ENCODE measurements at places on chromosomes 5 and 9. TPM values are rescaled to one million over a fixed set of nuclear protein-coding genes. Genes with fewer than 3 reads are reported as not detected.
A peak's percentile ranks its signal among the peaks of the same experiment; 100 is the strongest.

RLN2 gene
- total RNA-seq: not detected

PSAT1 gene
- total RNA-seq: 12.0 TPM

ENDOG gene
- total RNA-seq: 5.0 TPM

OR2V1 gene
- not detected for total RNA-seq

PCDH12 gene
- total RNA-seq: 2.2 TPM

SH3RF2 gene
- 46.9 TPM for total RNA-seq

LHX6 gene
- total RNA-seq: 0.29 TPM

NACC2 gene
- 16.1 TPM for total RNA-seq

GRCh38 chr9:72951520-72952380, 1.1 kb downstream of the ALDH1A1 start:
- peak; percentile 61 for DNase-seq

DNA sequence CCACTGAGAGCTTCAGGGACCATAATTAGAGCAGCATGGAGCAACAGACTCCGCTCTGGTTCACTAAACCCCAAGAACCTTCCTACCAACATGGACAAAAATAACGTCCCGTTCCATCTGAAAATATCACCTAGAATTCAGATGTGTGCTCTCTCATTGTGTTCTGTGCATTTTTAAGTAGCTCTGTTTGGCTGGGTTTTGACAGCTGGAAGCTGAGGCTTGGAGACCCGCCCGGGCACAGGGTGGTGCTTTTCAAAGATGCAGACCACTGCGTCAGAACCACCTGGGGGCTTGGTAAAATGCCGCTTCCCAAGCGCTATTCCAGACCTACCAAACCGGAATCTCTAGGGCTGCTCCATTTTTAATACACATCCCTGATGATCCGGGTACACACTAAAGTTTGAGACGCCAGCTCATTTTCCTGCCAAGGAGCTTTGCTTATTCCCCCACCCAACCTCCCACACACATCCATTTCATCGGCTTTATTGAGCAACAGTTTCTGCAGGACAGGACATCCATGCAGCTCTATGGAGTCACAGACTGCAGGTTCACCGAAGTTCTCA, 104.8 kb downstream of the GABBR2 start:
- DNase-seq: no peak

GRCh38 chr5:61598126-61598525, 266.1 kb downstream of the ZSWIM6 start:
- DNase-seq: no peak

DNA sequence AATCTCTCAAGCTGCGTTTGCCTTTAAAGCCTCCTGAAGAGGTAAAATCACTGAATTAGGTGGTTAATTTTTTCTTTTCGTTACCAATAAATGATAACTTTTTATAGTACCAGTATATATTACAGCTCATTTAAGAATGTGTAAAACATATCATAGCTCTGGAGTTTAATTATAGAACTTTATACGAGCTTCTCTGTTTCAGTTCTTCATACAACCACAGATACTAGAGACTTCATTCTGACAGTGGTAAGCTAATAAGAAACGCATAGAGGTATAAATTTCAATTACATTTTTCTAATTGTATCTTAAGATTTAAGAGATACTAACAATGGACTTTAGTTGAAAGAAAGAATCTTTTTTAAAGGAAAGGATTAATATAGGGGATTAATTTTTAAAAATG, 73.9 kb downstream of the PBX3 start:
- no peak for DNase-seq

GRCh38 chr5:80168388-80169028, 87.3 kb downstream of the SERINC5 start:
- no peak for DNase-seq

DNA sequence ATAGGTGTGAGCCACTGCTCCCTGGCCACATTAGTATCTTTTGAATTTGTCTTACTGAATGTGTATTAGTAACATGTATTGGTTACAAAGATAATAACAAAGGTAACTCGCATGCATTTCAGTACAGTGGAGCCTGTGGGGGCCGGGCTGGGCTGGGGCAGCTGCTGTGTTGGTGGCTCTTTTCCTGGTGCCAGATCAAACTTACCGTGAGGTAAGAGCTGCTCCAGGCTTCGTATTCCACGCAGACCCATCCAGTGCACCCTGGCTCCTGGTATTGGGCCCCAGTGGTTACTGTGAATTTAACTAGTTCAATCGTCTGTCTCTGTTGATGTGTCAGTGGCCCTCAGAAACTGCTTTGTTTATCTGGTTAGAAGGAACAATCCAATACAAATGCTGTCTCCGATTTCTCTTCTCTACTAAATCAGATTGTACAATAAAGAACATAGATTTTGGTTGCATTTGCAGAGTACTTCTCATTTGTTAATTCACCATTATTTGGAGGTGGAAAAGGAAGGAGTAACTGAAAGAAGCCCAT, 15.6 kb downstream of the PRRC2B start:
- DNase-seq: no peak

- DNase-seq: no peak
These were observed 3.3 kb downstream of the OR1L8 start for GRCh38 chr9:122579874-122580273.

DNA sequence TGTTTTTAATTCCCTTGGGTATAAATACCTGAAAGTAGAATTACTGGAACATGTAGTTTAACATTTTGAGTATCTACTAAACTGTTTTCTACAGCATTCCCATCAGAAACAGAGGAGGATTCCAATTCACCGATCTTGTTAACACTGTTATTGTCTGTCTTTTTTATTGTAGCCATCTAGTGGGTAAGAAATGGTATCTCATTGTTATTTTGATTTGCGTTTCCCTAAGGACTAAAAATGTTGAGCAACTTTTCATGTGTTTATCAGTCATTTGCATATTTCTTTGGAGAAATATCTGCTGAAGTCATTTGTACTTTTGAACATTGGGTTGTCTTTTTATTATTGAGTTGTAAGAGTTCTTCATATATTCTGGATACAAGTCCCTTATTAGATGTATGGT, 135.2 kb upstream of the NFIL3 start:
- no peak for DNase-seq

- DNase-seq: no peak
These were observed 102.7 kb upstream of the IER5L start for GRCh38 chr9:129280623-129281271.
